ENCODE measurements at places on chromosomes 7 and 10.

GRCh38 chr7:120941856-120942255 lies 8.7 kb upstream of the ING3 start:
- no peak for DNase-seq

- no peak for DNase-seq
Measured at GRCh38 chr7:66748791-66749190, 8.3 kb downstream of the RABGEF1 start.

DNA sequence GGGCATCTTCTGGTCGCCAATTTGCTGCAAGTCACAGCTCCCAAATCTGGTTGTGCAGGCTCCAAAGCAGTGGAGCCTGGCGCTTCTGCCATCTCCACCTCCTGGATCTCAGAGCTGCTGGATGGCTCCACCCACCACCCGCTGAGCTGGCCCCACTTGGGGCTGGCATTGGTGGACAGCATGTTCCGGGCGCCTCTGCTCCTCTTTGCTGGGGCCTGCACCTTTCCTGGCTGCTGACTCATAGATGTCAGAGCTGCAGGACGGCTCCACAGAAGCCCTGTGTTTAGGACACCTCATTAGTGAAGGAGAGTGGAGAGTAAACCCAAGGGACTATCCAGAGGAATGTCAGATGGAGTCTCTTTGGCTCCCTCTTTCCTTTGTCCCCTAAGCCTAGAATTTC lies 27.4 kb downstream of the MAPK8 start:
- no peak for DNase-seq

- DNase-seq, result no peak
Measured at GRCh38 chr10:103800789-103801540, 54.4 kb downstream of the SH3PXD2A start.
